ENCODE measurements at places on chromosomes 13 and 19. TPM values are rescaled to one million over a fixed set of nuclear protein-coding genes. Genes with fewer than 3 reads are reported as not detected.

Gene NBEA
- total RNA-seq = 0.57 TPM

Gene SLC25A41
- 0.18 TPM for total RNA-seq

Gene FLT3
- total RNA-seq = not detected

Gene LHB
- not detected for total RNA-seq

Gene ZNF536
- total RNA-seq = not detected

Gene CNN1
- total RNA-seq = not detected

Gene CBY2
- total RNA-seq = not detected

Gene LILRB5
- total RNA-seq = not detected

Gene TMPRSS9
- total RNA-seq = not detected

Gene PTGIR
- total RNA-seq = 8.8 TPM

Gene TNFRSF19
- not detected for total RNA-seq

Gene SOX1
- total RNA-seq = not detected

Gene PROZ
- not detected for total RNA-seq

Gene ESD
- 99.9 TPM for total RNA-seq

Gene FBXO27
- total RNA-seq = not detected

Gene CGB3
- not detected for total RNA-seq

Gene ZNF460
- total RNA-seq = 43.9 TPM

Gene ZNF787
- 30.4 TPM for total RNA-seq

Gene VSIG10L
- 2.0 TPM for total RNA-seq

Gene GPR12
- not detected for total RNA-seq
